ENCODE measurements at places on chromosomes 3 and 15.

DNA sequence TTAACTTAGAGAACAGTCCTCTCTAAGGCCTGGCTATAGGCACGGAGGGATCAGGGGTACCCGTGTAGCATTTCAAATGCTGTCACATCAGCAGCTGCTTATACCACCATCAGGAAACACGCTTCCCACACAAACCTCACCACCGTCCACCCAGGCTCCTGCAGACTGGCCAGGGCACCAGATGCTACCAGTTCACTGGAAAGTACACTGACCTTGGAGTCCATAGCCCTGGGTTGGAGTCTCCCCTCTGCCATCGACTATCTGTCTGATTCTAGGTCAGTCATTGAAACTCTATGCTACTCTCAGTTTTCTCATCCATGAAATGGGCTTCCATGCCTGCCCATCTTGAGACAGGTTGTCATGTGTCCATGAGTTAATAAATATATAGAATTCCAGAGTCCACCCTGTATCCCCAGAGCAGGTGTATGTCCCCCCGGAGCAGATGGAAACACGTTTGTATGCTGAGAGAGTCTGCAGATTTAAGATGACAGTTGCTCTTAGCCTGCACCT lies 156.0 kb upstream of the SMAD3 start:
- no peak for DNase-seq

DNA sequence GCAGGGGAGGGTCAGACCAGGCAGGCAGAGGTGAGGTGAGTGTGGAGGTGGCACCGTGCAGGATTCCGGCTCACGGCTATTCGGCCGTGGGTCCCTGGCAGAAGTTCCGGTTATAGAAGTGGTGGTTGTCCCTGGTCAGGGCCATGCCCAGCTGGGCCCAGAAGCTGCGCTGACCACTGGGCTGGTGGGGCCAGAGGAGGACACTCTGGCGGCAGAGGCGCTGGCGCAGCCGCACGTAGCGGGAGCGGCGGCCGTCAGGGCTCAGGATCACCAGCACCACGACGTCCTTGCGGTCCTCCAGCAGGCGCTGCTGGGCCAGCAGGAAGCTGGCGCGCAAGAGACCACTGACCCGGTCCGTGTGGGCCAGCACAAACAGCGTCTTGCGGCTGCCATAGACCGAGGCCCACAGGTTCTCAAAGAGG lies 4.3 kb downstream of the TLR9 start:
- no peak for DNase-seq

DNA sequence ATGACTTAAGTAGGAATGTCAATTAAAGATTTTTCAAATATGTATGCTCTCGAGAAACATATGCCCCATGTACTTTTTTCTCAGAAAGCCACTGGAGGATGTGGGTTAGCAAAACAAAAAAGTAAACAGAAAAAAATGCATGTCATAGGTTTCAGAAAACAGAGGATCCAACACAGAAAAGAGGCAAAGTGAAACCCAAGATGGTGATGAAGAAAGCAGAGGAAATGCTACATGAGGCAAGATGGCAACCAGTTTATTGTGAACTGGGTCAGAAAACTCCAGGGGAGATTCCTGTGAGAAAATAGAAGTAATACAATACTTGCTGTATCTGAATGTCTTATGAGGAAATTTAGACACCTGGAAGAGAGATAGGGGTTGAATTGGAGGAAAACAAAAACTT lies 30.8 kb upstream of the EOMES start:
- no peak for DNase-seq

GRCh38 chr3:46517016-46517783 lies 19.4 kb downstream of the RTP3 start:
- no peak for DNase-seq

GRCh38 chr3:196175116-196175625 lies 36.0 kb downstream of the ZDHHC19 start:
- no peak for DNase-seq

- no peak for DNase-seq
Observed at GRCh38 chr3:86794361-86795065, 196.4 kb downstream of the VGLL3 start.

GRCh38 chr3:183377307-183377959 lies 51.0 kb downstream of the MCF2L2 start:
- peak; percentile 71 for DNase-seq

DNA sequence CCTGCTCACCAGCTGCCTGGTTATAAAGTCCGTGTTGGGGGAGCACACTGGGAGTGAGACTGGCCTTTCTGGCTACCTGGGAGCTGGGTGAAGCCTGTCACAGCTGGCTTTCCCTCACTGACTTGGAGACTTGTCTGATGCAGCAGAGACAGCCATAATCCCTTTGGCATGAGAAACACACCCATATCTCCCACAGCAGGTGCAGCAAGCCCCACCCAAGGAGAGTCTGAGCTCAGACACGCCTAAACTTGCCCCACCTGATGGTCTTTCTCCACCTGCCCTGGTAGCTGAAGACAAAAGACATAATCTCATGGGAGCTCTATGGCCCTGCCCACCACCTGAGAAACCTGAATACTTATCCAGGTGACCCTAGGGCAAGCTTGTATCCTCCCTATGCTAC lies 54.8 kb downstream of the NMD3 start:
- DNase-seq = peak; percentile 66

DNA sequence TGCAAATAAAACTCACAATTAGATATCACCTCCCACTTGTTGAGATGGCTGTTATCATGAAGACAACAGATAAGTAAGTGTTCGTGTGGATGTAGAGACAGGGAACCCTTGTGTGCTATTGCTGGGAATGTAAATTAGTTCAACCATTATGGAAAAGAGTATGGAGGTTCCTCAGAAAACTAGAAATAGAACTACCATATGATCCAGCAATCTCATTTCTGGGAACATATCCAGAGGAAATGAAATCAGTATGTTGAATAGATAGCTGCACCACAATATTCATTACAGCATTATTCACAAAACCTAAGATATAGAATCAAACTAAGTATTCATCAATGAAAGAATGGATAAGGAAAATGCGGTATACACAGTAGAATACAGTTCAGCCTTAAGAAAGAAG lies 418.7 kb upstream of the CNTN6 start:
- DNase-seq = no peak

GRCh38 chr15:29003840-29004233 lies 118.1 kb downstream of the APBA2 start:
- DNase-seq = no peak

Measured in NCI-H187 (cell line).